ENCODE measurements at places on chromosomes 5 and 9.
A peak's percentile ranks its signal among the peaks of the same experiment; 100 is the strongest.

GRCh38 chr5:31193591-31194467, at the start of gene CDH6:
TSS of gene CDH6 (plus strand) at chr5:31193686. CDS start at chr5:31267474, 73,788 bp downstream.
- DNase-seq: no peak

DNA sequence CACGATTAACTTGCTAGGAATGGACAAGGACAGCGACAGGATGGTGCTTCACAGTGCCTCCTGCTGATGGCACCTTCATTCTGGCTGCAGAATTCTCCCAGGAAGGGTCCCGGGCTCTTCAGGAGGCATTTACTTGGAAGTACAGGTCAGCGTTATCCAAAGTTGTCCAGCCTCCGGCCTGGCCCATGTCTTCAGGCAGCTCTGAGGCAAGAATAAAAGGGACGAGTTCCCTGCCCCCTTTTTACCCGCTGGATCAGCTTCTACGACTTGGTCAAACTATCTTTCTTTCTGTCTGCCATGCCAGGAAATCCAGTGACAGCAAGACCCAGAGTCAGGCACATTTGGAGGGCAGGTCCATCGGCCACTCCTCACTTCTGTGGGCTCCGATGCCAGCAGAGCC, 23.4 kb upstream of the GABBR2 start:
- no peak for DNase-seq

DNA sequence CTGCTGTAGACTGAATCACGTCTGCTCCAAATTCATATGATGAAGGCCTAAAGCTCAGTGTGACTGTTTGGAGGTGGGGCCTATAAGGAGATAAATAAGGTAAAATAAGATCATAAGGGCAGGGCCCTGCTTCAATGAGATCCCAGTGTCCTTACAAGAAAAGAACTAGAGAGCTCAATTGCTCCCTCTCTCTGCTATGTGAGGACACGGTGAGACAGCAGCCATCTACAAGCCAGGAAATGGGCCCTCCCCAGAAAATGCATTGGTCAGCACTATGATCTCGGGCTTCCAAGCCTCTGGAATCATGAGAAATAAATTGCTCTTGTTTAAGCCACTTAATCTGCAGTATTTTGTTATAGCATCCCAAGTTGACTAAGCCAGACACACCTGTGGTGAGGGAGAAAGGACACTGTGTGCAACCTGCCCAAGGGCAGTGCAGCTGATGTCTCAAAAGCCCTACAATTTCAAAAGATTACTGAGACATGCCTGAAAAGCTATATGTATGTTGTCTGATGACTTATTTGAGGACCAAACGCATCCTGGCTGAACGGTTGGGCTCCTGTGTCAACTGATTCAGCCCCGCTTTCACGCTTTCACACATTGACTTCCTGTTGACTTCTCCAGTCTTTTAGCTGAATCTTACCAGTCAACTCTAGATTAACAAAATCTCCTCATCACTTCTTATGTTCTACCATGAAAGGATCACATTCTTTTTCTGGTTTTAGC, 13.2 kb downstream of the GZMK start:
- peak; percentile 11 for DNase-seq

GRCh38 chr5:175494264-175495183, 16.2 kb downstream of the SFXN1 start:
- no peak for DNase-seq

DNA sequence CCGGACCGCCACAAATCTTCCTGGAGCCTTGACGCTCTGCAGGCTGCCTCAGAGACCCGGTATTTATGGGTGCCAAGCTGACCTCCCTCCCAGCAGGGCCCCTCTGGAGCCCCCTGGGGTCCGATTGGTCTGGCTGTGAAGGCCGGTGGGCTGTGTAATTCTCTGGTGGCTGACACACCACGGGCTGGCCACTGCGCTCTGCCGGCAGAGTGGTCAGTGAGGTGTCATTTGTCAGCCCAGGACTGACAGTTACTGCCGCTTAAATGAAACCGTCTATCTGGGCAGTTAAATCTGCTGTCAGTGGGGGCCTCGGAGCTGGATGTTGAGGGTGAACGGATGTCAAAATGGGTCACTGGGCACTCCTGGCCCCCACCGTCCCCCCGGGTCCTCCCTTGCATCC, 10.7 kb downstream of the NR5A1 start:
- no peak for DNase-seq

DNA sequence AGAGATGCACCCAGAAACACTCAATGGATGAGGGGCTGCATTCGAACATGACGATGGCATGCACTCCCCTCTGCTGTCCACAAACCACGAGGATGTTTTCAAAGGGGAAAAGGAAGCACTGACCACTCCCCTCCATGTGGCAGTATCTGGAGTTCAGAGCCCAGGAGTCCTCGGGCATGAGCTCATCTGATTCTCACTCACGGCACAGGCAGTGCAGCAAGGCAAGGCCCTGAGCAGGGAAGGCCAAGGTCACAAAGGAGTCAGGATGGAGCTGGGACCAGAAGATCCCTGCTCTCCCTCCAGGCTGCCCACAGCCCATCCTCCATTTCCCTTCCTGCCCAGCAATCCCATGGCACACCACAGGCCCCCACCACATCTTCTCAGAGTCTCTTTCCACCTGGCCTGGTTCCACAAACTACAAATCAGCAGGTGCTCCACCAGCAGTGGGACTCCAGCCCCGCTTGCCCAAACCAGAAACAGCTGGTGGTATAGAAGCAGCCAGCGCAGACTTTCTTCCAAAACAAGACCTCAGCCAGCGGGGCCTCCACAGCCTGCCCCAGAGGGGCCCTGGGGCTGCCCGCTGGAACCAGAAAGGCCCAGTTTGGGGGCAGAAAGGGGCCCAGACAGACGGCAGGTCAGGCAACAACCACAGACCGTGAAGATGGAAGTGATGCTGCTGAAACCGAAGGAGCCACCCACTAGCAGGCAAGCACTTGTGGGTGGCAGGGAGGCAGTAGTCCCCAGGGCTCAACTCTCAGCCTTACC, 12.2 kb downstream of the TNIP1 start:
- no peak for DNase-seq
